ENCODE measurements at places on chromosomes 3 and 15.

DNA sequence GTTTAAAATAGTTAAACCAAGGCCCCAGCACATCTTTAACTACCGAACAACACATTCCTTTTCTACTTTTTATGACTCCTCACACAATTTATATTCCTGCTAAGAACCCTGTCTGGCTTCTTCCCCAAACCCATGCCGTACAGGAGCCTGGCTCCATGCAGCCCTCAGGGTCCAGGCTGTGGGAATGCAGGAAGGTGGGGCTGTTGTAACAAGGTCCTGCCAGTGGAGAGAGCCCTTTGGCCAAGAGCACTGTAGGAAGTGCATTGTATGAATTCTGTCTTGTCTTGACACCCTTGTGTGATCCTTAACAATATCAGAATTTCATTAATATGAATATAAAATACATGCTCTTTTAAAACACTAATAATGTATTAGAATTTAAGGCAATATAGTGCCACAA, 563.8 kb downstream of the TBL1XR1 start:
- DNase-seq, result no peak

- DNase-seq, result no peak
These were observed 102.4 kb downstream of the NUP210 start for GRCh38 chr3:13317596-13318320.

DNA sequence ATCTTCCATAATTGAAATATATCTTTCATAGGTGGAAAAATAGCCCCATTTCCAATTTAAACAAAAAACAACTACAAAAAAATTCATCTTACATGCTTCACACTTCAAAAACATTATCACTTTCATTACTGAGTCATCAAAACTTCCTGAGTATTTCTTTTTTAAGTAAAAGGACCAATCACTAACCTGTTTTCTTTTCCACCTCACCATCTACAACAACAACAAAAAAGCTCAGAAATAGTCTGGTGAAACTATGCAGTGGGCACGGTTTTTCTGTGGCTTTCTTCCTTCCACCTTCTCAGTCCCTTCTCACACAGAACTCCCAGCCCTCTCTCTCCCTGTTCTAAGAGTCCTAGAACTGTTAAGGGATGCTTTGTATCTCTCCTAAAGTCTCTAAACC, 20.3 kb upstream of the TNIK start:
- no peak for DNase-seq

GRCh38 chr3:171163101-171164066, 136.9 kb upstream of the SLC2A2 start:
- no peak for DNase-seq

- no peak for DNase-seq
These were observed 91.9 kb downstream of the MB21D2 start for GRCh38 chr3:192825657-192826200.

- DNase-seq, result no peak
These were observed 91.6 kb downstream of the MESD start for GRCh38 chr15:80898040-80898439.

DNA sequence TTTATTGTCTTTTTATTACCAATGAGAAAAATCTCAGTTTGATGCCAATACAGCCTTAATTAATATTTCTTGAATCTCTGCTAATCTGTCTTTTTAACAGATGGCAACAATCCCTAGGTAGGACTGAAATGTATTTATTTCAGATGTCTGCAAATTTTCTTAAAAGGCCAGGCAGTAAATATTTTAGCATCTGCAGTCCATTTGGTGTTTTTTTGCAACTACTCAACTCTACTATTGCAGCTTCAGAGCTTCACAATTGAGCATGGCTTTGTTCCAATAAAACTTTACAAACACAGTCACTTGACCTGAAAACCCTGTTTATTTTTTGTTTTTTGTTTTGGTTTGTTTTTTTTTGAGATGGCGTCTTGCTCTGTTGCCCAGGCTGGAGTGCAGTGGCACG, 82.7 kb downstream of the RARB start:
- DNase-seq, result no peak

DNA sequence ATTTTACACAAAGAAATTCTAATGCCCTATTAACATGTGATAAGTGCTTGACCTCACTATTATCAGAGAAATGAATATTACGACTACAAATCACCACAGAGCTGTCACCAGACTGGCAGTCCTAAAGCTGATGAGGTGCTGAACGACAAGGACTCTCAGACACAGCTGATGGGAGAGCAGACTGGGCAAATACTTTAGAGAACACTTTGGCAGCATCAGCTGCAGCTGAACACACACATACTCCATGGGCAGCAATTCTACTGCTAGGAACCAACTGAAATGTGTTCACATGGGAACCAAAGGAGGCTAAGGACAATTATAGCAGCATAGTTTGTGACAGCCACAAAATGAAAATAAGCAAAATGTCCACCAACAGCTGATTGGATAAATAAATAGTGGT, 45.5 kb downstream of the SUSD5 start:
- DNase-seq, result peak; percentile 79

DNA sequence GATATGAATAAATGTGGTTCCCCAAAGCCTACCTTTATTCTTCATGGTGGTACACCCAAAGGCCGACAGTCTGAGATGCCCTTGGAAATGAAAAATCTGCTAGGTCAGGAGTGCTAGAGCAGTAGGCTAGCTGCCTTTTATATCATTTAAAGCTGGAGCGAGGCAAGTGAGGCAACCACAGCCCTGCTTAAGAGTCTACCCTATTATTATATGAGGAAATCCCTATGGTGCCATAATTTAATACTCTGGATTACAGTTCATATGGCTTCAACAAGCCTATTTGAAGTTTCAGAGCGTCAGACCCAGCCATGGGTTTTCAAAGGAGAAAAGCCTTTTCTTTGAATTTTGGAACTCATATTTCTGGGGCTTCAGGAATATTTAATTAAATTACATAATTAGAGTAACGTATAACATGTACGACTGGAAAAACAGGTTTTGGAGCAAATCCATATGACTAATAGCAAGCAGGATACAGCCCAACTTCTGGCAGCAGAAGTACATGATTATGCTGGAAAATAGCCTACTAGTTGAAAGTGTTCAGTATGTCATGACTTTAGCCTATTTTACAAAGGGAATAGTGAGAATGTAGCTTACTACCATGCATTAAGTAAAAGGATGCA, 18.0 kb upstream of the SLTM start:
- no peak for DNase-seq

DNA sequence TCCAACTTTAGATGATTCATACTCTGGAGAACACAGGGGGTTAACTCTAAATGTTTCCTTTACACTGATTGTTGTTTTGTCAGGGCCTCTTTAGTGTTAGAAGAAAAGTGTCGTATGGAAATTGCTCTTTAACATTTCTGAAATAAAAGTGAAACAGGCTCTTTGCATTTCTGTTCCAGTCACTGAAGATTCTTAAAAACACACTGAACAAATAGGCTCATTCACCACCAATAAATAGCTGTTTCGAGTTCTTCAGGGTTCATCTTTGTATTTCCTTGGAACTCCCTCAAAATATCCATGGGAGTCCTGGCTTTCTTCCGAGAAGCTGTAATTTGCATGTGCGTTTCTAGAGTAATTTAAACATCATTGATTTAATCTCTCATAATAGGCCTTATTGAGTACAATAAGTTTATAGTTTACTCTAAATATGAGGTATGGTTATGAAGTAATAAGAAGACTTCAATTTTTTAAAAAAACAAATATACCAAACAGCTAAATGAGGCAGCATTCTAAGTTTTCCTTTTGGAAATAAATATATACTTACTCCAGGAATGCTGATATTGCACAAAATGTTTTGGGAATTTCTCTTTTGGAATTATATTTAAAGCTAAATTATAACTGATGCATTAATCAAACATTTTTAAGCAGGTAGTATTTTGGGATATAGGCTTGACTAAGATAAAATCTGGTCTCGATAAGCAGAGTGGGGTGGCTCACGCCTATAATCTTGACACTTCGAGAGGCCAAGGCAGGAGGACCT, 327.4 kb downstream of the EPHA3 start:
- DNase-seq, result no peak

DNA sequence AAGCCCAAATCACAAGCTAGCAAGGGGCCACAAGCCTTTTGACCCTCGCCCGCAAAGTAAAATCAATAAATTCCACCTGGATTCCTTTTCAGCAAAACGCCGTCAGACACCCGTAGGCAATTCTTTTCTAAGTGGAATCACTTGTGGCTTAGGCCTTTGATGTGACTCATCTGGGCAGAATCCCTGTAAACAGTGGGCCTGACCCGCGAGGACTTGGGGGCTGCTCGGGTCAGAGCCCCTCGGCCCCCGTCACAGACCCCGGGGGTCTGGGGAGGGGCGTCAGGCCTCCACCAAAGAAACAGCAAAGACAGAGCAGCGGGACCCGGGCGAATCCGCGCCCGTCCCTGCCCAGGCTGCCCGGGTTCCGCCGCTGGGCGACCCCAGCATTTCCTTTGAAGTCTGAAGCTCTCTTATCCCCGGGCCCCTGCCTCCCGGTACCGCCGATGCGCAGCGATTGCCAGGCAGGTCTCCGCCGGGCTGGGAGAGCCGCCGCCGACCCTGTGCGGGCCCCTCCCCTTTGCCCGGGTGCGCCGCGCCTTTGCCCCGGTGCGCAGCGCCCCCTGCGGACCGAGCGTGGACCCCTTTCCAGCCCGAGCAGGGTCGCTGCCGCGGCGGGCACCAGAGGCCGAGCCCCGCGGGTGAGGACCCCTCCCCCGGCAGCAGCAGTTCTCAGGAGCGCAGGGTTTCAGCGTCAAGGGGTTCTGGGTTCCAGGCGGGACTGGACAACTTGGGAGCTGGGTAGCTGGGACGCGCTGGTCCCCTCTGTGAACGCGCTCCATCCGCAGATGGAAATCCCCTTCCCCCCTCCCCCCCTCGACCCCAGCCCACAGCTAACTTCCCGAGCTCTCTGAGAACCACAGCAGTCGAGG, 178.3 kb downstream of the UACA start:
- DNase-seq, result peak; percentile 39

DNA sequence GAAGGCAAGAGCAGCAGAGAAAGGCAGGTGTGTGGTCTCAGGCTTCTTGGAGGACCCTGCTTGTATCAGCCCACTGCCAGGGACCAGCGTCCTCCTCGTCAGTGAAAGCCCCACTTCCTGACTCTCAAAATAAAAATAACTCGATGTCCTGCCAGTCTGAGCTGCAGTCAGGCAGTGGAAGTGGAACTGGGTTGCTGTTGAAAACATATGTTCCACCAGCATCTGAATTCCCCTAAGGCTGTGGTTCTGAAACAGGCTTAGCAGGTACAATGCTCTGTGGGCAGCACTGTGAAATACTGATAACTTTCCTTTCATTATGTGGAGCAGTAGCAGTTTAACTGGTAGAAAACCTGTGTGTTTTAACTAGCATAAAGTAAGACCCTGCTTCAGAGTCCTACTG, 121.6 kb upstream of the EIF1B start:
- DNase-seq, result no peak

- DNase-seq, result no peak
These were observed 10.6 kb downstream of the IQSEC1 start for GRCh38 chr3:13062647-13063046.

- DNase-seq, result no peak
These were observed 7.4 kb upstream of the CHRNA3 start for GRCh38 chr15:78628227-78628626.

- DNase-seq, result no peak
These were observed 6.3 kb upstream of the ZXDC start for GRCh38 chr3:126481808-126482502.

GRCh38 chr3:188775412-188775811, 396.4 kb upstream of the TPRG1 start:
- no peak for DNase-seq

DNA sequence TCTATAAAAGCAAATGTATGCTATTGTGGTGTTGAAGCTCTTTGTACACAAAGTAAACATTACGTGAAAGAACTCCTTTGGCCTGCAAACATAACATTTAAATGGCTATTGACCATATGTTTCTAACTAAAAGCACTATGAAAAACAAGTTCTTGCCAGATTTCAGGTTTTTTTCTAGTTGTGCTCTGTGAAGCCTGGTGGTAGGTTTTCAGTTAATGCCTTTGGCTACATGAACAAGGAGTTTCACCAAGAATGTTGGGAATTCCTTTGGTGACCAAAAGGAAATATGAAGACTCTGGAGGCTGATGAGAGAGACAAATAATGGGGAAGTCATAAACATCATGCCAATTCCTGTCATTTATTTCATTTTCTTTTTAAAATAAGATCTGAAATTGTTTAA, 66.0 kb downstream of the RBMS3 start:
- DNase-seq, result no peak

DNA sequence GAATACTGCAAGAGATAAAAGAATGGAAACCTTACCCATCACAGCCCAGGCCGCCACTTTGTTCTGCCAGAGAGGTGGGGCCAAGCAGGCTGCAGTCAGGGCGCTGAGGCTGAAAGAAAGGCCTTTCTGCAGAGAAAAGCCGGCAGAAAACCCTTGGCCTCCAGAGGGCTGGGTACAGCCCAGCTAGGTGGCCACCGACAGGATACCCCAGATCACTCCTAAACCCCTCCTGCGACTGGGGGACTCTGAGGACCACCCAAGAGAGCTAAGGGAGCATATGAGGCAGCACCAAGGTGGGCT, 69.3 kb downstream of the SMAD6 start:
- DNase-seq, result no peak

DNA sequence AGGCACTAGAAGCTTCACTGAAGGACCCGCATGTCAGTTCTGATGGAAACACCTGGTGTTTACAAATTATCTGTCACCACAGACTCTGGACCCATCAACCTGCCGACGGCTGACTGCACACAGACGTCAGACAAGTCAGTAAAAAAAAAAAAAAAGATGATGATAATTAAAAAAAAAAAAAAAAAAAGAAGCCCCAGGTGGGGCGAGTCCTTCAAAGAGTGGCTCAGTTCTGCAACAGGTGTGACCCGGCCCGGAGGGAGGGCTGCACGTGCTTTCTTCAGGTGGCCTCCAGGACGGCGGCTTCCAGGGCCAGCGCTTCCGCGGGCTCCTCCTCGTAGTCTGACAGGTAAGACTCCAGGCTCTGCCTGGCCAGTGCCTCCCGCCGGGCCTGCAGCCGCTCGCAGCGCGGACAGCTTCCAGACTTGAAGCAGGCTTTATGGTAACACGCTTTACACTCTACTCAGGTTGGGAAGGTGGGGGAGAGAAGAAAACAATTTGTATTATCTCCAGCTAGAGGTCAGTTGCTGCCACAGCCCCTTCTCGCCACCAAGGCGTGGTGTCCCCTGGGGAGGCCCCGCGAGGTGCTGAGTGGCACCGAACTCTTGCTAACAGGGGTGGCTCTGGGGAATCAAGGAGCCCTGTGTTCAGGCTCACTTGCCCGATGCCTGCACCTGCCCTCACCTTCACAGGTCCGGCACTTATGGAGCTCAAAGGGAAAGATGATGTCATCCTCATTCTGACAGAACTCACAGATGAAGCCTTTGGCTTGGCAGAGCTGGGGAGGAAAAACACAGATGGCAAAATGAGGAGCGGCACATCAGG, 61.8 kb downstream of the RUBCN start:
- no peak for DNase-seq

DNA sequence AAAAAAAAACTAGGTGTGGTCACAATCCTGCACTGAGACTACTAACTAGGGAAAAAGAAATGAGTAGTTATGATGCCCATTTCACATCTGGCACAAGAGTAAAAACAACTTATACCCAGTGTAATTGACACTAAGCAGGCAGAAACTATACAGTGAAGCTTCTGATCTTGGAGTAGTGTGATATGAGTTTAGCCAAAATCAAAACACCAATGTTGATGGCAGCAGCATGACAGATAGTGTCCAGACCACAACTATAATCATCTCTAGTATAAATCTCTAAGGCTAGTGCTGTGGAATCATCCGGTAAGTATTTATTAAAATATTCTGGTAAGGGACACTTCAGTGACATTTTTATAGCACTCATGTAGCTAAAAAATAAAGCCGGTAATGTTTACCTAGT, 108.5 kb upstream of the EPHA6 start:
- DNase-seq, result no peak

- DNase-seq, result no peak
These were observed 40.4 kb downstream of the DNAJB8 start for GRCh38 chr3:128426128-128426921.

GRCh38 chr3:192367616-192368015, 359.7 kb downstream of the FGF12 start:
- no peak for DNase-seq
